Activated naive CD8-positive, alpha-beta T cell treated with anti-CD3 and anti-CD28 coated beads, Interleukin-2, amount 10 ng/mL, durations not matched to agents 7 days and 5 days (primary cell): ENCODE measurements at places on chromosomes 6 and 20. TPM values are rescaled to one million over a fixed set of nuclear protein-coding genes. Genes with fewer than 3 reads are reported as not detected.

DNA sequence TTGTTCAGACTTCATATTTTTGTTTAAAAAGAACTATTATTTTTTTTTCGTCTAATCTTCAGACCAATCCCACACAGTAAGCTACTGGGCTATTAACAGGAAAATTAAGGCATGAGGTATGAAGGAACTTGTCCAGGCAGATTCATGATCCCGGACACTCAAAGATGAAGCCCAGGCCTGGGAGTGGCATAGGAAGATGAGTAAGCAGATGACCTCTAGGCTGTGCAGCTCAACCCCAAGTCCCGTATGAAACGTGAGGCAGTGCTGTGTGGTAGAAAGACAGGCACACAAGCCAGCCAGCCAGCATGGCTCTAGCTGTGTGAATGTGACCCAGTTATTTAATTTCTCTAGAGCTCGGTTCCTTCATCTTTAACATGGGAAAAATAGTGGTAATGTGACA is 231.9 kb downstream of the CLIC5 start:
- H3K27me3 ChIP-seq = peaks cover 6% of the 10 kb centered on the region
- no peak overlapping the region for H3K27ac ChIP-seq
- H3K4me1 ChIP-seq = no peaks in the 10 kb centered on the region
- no peak for DNase-seq
- no peak overlapping the region for H3K4me3 ChIP-seq

DNA sequence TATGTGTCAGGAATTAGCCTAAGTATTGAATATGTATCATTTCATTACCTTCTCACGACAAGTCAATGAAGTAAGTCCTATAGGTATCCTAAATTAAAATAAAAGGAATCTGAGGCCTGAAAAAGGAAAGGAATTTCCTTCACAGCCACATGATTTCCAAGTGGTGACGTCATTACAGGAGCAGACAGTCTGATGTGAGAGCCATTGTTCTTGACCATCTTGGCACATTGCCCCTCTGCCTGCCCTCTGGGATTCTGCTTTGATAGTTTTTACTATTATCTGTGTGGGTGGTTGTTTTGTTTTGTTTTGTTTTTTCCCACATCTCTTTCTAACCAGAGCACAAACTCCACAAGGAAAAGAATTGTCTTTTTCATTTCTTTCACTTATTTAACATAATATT is 219.8 kb upstream of the UFL1 start:
- H3K4me3 ChIP-seq = no peak overlapping the region
- no peaks in the 10 kb centered on the region for H3K36me3 ChIP-seq
- no peaks in the 10 kb centered on the region for H3K4me1 ChIP-seq
- H3K27ac ChIP-seq = no peak overlapping the region

DNA sequence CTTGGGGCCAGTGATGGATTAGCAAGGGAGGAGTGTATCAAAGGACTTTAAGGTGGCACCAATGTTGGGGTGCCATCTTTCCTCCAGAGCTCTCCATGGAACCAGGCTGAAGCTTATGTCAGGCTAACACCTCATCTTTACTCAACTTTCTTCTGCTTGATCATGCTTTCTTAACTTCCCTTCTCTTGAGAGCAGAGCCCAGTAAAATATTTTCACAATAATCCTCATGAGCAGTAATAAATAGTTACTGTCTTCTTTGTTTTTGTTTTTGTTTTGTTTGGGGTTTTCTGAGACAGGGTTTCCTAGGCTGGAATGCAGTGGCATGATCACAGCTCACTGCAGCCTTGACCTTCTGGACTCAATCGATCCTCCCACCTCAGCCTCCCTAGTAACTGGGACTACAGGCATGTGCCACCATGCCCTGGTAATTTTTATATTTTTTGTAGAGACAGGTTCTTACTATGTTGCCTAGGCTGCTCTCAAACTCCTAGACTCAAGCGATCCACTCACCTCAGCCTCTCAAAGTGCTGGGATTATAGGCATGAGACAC is 127.9 kb upstream of the TOP1 start:
- H3K4me3 ChIP-seq = no peak overlapping the region
- H3K36me3 ChIP-seq = no peaks in the 10 kb centered on the region
- no peak for DNase-seq
- no peak overlapping the region for H3K27ac ChIP-seq

GRCh38 chr6:6395581-6396197 is 75.2 kb upstream of the F13A1 start:
- H3K27ac ChIP-seq = no peak overlapping the region
- no peaks in the 10 kb centered on the region for H3K36me3 ChIP-seq
- no peak for DNase-seq
- H3K27me3 ChIP-seq = peaks cover 2% of the 10 kb centered on the region
- H3K4me1 ChIP-seq = peaks cover 1% of the 10 kb centered on the region

Gene BHLHE23
- total RNA-seq = not detected

Gene CDH26
- total RNA-seq = 1.9 TPM

Gene PAK1IP1
- total RNA-seq = 11.1 TPM
